IMR-90 (cell line): ENCODE measurements at places on chromosomes 11 and 22. TPM values are rescaled to one million over a fixed set of nuclear protein-coding genes. Genes with fewer than 3 reads are reported as not detected.

Gene MS4A3
- polyA plus RNA-seq: not detected in 2 replicates

Gene FGF19
- polyA plus RNA-seq: not detected in 2 replicates

Gene GALNT18
- 9.2 and 9.5 TPM in 2 replicates for polyA plus RNA-seq

Gene GAS2
- polyA plus RNA-seq: 0.51 and 0.65 TPM in 2 replicates

Gene KLHL35
- 3.3 TPM in 2 replicates for polyA plus RNA-seq

Gene ARHGAP8
- 0.06 and 0.21 TPM in 2 replicates for polyA plus RNA-seq

Gene MS4A6E
- not detected in 2 replicates for polyA plus RNA-seq

Gene OR5B21
- polyA plus RNA-seq: not detected in 2 replicates

Gene HOATZ
- polyA plus RNA-seq: not detected in 2 replicates

Gene CNTF
- polyA plus RNA-seq: 1.1 and 1.2 TPM in 2 replicates

Gene TMPRSS6
- not detected in 2 replicates for polyA plus RNA-seq

DNA sequence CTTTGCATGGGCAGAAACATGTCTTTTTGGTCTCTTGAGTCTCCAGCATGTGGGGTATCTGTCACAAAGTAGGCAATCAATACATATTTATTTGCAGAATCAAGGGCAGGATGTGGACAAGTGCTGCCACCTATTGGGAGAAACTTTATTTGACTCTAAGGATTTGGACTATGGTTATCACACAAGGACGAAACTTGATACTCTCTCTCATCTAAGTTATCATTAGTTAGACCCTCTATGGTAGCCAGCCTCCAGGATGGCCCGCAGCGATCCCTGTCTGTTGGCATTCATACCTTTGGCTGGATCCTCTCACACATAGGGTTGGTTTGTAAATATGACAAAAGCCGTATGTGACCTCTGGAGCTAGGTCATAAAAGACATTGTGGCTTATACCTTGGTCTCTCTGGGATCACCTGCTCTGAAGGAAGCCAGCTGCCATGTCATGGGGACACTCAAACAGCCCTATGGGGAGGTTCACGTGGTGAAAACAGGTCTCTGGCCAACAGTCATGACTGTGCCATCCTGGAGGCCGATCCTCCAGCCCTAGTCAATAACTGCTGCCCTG lies 1.1 kb upstream of the FBXO7 start:
- peak; percentile 70 for DNase-seq

- DNase-seq: no peak
Measured at GRCh38 chr22:17366830-17367229, 2.4 kb upstream of the CECR2 start.

DNA sequence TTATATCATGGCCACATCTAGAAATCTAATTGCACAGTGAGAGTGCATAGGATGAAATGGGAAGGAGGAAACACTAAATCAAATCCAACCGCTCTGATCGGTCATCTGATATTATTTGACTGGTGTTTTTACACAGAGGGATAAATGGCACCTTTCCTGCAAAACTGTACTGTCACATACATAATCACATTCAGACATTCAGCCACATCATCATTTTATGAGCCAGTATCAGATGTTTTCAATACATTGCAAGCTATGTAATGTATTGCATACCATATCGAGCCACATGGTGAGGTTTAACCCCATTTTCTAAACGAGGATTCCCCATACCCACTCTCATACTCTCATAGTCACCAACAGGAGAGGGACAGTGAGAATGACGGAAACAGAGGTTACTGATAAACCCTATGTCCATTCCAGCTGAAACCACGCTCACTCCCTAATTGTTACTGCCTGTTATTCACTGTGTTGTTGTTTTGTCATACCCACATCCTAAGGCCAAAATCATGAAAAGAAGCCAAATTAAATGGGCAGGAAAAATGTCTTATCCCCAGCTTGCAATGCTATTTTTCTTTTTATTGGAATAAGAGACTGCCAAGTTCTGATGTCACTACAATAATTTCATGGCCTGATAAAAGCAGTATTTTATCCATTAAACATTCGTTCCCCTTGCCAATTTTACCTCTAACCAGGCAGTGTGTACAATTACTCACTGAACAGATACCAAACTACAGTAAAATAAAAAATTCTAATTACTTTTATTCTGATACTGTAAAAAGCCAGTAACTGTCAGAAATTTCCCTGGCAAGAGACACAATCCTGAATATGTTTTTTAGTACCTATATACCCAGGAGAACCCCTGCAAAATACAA lies 9.0 kb downstream of the CDON start:
- DNase-seq: no peak

GRCh38 chr11:748007-748359 lies 719 bp downstream of the TALDO1 start:
- no peak for DNase-seq

GRCh38 chr11:134287561-134287960 lies 11.4 kb downstream of the GLB1L3 start:
- no peak for DNase-seq

- no peak for DNase-seq
Measured at GRCh38 chr22:39204216-39204615, 40.6 kb downstream of the PDGFB start.

DNA sequence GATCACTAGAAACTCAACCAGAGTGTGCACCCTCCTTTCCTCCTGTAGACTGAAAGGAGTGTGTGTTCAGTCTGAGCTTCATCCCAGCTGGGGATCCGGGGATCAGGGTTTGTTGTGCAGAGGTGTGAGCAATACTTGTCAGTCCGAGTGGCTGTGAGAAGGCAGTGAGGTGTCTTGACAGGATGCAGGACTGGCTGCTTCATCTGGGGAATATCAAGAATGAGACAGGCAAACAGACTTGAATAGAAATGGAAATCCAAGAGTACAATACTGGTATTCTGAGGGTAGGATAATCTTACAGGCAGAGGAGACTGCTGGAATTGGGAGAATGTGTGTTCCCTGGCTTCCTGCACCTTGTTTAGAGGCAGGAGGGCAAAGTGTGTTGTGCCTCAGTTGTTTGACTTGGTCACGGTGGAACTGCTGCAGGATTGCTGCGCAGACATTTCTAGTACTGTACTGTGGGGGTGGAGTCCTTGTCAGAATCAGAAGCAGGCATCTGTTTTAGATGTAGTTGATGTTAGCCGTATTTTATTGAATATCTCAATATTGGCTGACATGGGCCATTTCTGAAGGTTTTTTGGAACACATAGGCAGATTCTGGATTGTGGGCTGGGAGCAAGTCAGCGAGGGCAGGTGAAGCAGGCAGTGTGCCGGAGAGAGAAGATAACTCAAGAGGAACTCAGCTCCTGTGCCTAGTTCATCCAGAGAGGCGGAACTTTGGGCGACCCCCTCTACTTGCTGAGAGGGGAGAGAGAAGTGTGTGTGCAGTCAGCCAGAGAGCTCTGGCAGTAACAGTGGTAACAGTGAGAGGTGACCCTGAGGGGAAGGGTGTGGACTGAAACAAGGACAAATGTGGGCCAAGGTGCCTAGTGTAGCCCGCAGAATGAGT lies 27.1 kb upstream of the GRK2 start:
- DNase-seq: peak; percentile 26

- DNase-seq: no peak
Measured at GRCh38 chr11:1077417-1078119, 2.9 kb downstream of the MUC2 start.

- peak; percentile 91 for DNase-seq
Measured at GRCh38 chr11:95702526-95702925, 87.1 kb downstream of the FAM76B start.

GRCh38 chr11:89489930-89490329 lies 1.2 kb downstream of the NOX4 start:
- peak; percentile 76 for DNase-seq

DNA sequence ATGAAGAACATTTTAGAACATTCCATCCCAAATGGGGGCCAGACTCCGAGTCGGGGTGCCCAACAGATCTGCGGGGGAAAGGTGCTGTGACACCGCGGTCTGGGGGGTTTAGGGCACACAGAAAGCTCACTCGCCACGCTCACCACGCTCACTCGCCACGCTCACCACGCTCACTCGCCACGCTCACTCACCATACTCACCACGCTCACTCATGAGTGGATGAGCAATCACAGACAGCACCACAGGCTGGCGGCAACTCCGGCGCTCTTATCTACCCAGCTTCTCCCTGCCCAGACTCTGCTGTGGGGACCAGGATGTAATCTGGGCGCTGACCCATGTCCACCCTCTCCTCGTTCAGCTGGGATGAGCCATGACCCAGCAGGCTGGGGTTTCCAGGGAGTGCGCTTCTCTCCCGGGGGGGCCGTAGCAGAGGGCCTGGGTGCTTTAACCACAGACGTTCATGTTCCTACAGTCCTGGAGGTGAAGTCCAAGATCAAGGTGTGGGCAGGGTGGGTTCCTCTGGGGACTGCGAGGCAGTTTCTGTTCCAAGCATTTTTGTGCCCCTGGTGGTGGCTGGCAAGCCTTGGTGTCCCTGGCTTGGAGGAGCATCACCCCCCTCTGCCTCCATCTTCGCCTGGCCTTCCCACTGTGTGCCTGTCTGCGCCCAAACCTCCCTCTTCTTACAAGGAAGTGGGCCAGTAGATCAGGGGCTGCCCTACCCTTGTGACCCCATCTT lies 141.2 kb downstream of the CTTN start:
- DNase-seq: no peak

GRCh38 chr22:22598144-22598543 lies 39.1 kb upstream of the PRAME start:
- no peak for DNase-seq

DNA sequence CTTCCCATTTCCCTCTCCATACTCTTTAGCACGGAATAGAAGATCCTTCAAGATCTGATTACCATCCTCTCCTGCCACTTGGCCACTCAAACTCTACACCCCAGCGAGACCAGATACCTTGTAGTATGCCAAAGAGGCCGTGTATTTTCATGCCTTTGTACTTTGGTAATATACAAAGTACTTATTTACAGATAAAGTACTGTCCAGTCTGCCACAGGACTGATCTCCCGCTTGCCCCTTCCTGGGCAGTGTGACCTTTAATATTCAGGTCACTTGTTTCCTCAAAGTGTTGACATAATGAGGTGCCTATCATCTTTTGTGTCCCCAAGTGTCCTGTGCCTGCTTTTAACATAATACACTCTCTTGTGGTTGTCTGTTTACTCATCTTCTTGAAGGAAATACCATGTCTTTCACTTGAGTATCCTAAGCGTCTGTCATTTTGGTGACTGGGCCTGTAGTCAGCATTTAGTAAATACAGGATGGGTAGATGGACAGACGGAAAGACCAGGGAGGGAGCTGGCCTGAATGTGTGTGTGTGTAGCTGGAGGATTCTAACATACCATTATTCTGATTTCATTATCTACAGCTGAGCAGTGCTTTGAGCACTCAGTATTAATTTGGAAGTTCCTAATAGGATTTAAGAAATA lies 137.4 kb downstream of the NAV2 start:
- DNase-seq: peak; percentile 25

DNA sequence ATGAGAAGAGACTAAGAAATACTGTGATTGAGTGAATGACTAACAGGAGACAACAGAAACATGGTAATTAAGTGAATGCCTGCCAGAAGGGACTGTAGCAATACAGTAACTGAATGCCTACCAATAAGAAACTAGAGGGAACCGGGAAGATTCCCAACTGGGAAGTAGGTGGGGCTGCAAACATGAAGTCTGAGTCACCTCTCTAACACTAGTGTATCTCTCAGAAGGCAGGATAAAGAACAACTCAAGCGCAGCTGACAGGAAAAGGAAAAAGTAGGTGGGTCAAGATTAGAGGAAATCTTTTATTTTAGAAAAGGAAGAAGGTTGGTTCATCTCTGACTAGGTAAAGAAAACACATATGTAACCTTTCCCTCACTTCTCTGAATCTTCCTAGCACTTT lies 14.0 kb downstream of the C11orf42 start:
- DNase-seq: peak; percentile 90

DNA sequence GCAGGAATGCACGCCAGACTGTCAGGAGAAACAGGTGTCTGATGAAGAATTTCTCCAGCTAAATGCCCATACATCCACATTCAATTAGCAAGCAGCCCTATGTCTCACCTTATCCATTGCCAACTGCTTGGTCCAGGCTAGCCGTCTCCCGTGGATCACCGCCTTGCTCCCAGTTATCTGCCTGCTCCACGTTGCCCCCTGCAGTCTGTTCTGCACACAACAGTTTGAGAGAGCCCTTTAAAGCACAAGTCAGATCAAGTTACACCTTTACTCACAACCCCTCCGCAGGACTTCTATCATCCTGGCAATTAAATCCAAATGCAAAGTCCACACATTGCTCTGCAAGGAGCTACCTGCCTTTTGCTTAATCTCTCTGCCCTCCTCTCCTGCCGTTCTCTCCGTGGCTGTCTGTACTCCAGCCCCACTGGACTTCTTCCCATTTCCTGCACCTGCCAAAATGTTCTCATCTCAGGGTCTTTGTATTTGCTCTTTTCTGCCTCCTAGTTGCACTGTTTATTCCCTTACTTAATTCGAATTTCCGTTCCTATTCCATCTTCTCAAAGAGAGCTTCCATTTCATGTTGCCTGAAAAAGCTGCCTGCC lies 185.3 kb upstream of the LARGE1 start:
- DNase-seq: no peak

DNA sequence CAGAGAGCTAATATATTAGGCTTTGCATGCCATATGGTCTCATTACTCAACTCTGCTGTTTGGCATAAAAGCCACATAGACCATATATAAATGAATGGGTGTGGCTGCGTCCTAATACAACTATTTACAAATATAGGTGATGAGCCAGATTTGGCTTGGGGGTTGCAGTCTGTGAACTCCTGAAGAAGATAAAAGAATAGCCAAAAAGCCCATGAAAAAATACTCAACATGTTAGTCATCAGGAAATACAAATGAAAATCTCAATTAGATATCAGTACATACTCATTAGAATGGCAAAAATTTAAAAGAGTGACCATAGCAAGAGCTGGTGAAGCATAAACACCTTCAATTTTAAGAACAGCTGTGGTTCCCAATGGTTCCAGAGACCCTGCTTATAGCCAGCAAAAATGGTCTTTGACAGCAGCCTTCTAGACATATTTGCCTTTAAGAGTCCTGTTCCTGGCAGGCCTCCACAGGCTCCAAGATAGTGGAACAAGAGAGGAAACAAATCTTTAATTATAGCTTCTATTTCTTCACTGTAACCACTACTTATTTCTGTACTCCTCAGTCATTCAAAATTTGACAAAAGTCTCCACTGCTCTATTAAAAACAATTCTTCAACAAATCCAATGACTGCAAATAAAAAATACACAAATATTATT lies 16.1 kb downstream of the C2CD3 start:
- DNase-seq: no peak

GRCh38 chr22:50506611-50507420 lies 686 bp downstream of the LMF2 start:
- DNase-seq: no peak

- peak; percentile 47 for DNase-seq
Measured at GRCh38 chr11:85682330-85683305, 3.4 kb downstream of the CCDC89 start.

GRCh38 chr22:20141186-20142077 lies 9.4 kb downstream of the CCDC188 start:
- DNase-seq: peak; percentile 82

DNA sequence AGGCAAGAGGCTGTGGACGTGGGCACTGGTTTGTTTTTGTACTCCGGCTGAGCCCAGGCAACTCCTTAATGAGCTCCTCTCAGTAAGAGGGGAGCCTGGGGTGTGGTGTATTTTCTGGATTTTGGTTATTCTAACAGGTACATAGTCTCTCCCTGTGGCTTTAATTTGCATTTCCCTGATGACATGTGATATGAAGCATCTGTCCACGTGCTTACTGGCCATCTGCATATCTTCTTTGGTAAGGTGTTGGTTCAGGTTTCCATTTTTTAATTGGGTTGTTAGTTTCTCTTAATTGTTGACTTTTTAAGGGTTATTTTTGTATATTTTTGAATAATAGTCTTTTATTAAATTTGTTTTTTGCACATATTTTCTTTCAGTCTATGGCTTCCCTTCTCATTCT lies 30.8 kb upstream of the SNX19 start:
- DNase-seq: no peak
